ENCODE measurements at places on chromosomes 6 and 20.

GRCh38 chr6:43862925-43863324 is 92.9 kb downstream of the VEGFA start:
- DNase-seq = no peak

DNA sequence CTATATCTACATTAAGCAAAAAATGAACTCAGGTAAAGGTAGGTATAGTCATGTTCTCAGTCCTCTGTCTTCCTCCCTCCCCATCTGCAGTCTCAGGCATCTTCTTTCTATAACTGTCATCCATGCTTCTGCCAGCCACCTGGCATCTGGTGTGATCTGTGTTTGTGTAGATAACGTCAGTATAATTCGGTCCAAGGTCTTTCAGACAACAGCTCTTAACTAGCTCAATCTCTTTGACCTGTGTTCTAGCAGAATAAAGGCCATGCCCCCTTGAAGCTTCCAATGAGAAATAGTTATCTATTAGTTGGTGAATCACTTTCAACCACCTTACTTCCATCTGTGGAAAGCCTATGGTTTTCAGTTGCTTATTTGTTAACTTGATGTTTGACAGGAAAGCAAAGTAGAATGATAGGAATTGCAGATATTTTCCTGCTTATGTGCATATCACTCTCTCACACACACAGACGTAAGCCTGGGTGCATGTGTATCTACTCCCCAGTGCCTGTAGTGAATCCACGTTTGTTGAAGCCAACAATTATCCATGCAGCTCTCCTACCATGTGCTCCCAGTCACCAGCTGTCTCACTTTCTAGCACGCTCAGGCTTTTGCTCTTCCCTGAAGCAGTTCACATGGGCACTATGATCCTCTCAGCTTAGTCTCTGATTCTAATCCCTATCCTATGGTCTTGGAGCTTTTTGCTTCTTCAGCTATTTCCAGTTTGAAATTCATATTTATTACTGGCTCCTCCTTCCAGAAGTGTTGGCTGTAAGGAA is 433.7 kb upstream of the MANEA start:
- no peak for DNase-seq

DNA sequence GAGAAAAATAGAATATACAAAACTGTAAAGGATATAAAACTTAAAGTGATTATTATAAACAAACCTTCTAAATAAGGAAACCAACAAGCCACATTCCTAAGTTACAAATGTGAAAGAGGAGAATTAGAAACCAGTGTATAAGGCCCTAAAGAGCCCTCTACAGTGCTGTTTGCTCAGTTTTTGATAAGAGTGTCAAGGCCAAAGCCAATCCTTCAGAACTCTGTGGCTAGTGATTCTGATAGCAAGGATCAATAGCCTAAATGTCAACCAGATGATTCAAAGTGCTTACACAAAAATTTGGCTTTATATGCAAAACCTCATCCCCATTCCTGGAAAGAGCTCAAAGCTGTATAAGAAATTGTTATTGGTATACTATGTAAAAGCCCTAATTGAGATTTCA is 104.6 kb upstream of the HTR1E start:
- no peak for DNase-seq

DNA sequence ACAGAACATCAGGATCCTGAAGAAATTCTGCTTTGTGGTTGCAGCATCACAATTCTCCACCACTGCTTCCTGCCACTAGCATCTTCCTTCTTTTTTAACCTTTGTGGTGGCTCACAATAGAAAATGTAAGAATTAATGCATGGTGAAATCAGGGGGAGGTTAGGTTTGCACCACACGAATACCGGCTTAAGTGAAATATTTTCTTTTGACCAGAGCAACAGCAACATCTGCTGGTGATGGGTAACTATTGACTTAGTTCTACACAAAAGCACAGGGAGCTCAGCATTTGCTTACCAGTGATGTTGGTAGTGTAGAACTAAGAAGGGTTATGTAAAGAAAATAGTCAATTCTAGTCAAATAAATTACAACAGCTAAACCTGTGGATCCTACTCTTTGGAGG is 280.5 kb downstream of the SYNE1 start:
- no peak for DNase-seq

- no peak for DNase-seq
Measured at GRCh38 chr20:36854348-36855240, 21.3 kb upstream of the TLDC2 start.

- no peak for DNase-seq
Measured at GRCh38 chr6:31908791-31909190, 6.9 kb upstream of the ZBTB12 start.

DNA sequence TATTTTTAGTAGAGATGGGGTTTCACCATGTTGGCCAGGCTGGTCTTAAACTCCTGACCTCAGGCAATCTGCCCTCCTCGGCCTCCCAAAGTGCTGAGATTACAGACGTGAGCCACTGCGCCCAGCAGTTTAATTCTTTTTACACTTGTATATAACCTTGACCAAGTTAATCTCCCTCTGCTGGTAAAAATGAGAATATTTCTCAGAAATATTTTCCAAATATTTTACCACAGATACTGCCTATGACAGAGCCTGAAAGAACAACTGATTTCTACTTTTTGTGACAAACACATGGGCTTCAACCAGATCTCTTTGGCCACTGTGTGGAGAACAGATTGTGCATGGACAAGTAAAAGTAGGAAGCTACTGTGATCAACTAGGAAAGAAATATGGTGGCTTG is 21.2 kb upstream of the NHSL1 start:
- no peak for DNase-seq

DNA sequence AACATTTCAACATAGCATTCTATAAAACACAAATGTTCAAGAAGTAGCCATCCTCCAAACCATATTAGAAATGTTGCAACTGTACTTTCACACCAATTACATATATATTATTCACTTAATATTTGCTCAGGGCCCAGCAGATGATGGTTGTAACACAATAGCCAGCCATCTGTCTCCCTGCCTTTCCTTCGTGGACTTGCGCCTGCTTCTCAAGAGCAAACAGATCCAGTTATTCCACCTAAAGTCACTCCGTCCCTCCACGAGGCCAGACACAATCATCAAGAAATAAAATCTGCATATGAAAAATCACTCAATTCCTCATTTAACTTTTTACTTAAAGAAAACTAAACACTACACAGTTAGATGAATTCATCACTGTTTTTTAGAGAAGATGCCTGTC is 160.4 kb downstream of the RALGAPA2 start:
- DNase-seq = no peak

GRCh38 chr20:8534368-8535160 is 402.5 kb downstream of the PLCB1 start:
- DNase-seq = no peak

DNA sequence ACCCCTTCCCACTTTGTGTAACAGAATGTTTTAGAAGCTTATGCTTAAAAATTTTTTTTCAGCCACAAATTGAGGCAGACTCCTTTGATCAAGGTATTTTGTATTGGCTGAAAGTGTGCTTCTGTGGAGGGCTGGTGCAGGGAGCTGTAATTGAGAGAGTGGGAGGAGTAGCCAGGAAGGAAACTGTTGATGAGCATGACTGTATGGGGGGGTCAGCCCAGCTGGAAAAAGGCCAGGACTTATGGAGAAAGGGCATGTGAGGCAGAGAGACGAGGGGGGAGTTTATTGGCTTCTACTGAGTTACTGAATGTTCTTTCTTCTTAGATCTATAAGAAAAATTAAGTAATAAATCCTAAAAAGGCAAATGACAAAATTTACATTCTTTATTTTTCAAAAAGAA is 13.4 kb downstream of the RFPL4B start:
- DNase-seq = no peak

GRCh38 chr20:62336329-62336728 is 30.8 kb downstream of the LAMA5 start:
- DNase-seq = no peak

- DNase-seq = no peak
Measured at GRCh38 chr6:161918628-161919205, 644.9 kb upstream of the AGPAT4 start.

DNA sequence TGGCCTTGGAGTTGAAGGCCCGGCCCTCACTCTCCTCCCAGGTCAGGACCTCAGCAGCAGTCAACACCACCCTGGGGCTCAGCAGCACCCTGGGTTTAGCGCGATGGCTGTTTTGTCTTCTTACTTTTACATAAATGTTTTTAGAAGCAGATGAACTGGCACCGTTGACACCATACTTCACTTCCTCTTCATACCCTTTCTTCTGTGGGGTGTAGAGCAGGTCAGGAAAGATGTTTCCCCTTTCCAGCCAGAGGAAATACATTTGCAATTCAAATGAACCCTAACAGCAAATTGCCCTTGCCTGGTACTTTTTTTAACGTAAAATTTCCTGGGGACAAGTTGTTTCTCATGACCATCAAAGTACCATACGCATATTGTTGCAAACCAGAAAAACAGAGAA is 54.7 kb upstream of the SNX9 start:
- DNase-seq = no peak

GRCh38 chr6:98454809-98455322 is 379.5 kb upstream of the POU3F2 start:
- no peak for DNase-seq

DNA sequence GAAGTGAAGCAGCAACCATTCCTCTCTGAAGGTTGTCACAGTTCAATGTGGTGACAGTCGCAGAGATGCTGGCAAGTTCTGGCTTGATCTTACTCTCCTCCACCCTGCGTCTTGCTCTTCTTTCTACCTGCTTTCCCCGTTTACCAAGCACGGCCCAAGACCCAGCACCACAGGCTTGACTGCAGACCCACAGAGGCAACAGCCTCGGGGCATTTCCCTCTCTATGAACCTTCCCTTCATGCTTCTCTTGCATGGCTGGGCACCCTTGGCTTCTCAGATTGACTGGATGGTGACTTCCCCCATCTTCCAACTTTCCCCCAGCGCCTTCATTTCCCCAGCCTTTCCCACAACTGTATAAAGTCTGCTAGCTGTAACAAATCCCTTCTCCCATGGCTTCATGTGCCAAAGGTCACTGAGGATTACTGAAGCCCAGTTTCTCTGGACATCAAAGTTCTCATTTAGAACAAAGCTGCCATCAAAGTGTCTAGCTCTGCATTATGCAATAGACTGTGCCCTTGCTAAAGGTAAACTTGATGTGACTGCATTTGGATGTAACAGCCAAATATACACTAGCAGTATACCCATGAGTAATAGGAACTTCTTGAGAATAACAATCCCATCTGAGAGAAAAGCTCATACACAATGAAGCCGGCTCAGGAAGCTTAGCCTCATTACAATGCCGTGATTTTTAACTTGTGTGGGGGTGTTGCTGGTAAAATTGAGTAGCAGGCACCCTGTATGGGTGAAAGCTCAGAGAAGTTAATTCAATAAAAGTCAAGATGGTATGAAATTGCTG is 723.1 kb upstream of the FLRT3 start:
- DNase-seq = no peak

GRCh38 chr6:116449565-116449964 is 11.6 kb upstream of the CALHM6 start:
- no peak for DNase-seq

DNA sequence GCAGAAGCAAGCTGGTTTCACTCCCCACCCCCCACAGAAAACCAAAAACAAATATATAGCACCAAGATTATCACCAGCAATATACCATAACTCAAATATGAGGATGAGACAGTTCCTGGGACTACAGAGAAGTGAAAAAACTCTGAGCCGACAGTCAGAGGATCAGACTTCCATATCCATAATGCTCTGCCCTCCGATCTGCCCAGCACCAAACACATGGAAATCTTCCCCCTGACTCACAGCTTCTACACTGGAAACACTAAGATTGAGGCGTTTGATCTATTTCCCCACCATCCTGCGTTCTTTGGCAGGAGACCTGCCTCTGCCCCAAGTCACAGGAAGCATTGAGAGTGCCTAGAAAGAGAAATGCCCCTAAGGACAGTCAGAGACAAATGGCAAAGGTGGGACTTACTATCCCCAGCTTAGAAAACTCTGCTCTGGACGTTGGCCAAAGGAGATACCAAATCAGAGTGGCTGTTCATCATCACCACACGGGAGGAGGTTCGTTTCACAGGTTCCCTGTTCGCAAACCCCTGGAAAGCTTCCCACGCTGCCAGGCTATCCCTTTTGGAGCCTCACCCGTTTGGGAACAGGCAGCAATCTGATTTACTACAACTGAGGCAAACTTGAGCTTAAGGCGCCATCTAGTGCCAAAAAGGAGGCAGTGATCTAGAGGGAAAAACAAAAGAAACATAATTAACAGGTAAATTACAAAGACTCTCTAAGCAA is 48.7 kb upstream of the SRSF6 start:
- DNase-seq = no peak

GRCh38 chr20:33236351-33236750 is 555 bp downstream of the BPIFA1 start:
- no peak for DNase-seq

DNA sequence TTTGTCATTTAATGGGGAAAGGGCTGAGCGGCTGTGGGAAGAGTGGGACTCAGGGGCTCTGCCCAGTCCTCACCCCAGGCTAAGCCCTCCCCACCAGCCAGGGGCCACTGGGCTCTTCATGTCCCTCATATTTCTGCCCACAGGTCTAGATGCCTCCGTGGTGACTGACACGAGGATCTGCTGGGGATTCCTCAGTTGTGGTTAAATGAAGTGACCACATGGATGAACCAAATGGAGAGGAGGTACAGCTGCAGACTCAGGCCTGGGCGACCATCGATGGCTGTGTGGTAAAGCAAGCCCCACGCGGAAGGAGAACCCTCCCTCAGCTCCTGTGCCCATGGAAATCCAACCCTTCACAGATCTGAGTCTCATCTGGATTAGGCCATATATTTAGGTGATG is 29.4 kb downstream of the RAET1L start:
- DNase-seq = no peak

DNA sequence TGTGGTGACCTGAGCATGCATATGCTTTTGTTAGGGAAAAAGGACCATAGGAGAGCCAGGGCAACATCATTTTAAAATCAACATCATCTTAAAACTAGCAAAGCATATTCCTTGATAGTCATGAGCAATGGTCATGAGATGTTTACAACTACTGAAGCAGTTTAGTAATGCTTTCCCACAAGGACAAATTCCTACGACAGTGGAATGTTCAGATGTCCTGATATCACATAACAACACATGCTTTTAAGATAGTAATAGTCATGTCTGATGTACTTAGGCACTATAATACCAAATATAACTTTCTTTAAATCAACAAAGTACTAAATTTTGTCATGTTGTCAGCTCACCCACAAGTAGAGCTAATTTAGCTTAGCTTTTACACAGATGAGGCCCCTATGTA is 370.3 kb downstream of the HTR1B start:
- DNase-seq = no peak

DNA sequence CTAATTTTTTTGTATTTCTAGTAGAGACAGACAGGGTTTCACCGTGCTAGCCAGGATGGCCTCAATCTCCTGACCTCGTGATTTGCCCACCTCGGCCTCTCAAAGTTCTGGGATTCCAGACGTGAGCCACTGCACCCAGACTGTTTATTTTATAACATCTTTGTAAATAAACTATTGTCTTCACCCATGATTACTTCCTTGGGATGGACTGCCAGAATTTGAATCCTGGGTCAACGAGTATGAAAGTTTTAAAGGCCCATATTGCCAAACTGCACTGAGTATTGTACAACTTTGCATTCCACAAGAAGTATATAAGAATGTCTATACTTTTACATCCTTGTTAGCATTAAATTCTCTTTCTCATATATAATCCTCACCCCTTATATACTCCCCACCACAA is 38.6 kb downstream of the ZHX3 start:
- no peak for DNase-seq

All from left renal cortex interstitium (tissue), 4 donors.